Ovary (tissue), 10 donors: ENCODE measurements at places on chromosomes 4 and X. TPM values are rescaled to one million over a fixed set of nuclear protein-coding genes. Genes with fewer than 3 reads are reported as not detected.

Gene KLHL34
- 0.02 TPM for polyA plus RNA-seq

- H3K36me3 ChIP-seq = no peaks in the 10 kb centered on the region
- H3K4me3 ChIP-seq = peak overlapping the region; percentile 80
- peak overlapping the region; percentile 93 for H3K27ac ChIP-seq
Measured at GRCh38 chr4:151323667-151324066, 1.7 kb downstream of the SH3D19 start.

Gene PNMA6F
- not detected for polyA plus RNA-seq

Gene ART3
- polyA plus RNA-seq = 0.11 TPM

Gene NMU
- 0.28 TPM for polyA plus RNA-seq

- no peak overlapping the region for H3K4me3 ChIP-seq
- peak; percentile 76 for DNase-seq
- H3K27me3 ChIP-seq = no peaks in the 10 kb centered on the region
- H3K27ac ChIP-seq = no peak overlapping the region
Measured at GRCh38 chr4:140135529-140136088, 18.4 kb downstream of the MAML3 start.

Gene SRPX2
- polyA plus RNA-seq = 29.0 TPM

GRCh38 chr4:139978692-139979091 lies 175.3 kb downstream of the MAML3 start:
- H3K27ac ChIP-seq = no peak overlapping the region
- no peak overlapping the region for H3K4me3 ChIP-seq
- peaks cover 17% of the 10 kb centered on the region for H3K4me1 ChIP-seq
- no peak for DNase-seq
- H3K36me3 ChIP-seq = no peaks in the 10 kb centered on the region
- no peaks in the 10 kb centered on the region for H3K27me3 ChIP-seq

- no peaks in the 10 kb centered on the region for H3K4me1 ChIP-seq
- no peaks in the 10 kb centered on the region for H3K27me3 ChIP-seq
- H3K27ac ChIP-seq = no peak overlapping the region
- DNase-seq = no peak
Measured at GRCh38 chr4:137470806-137471205, 61.5 kb downstream of the PCDH18 start.

- H3K27me3 ChIP-seq = no peaks in the 10 kb centered on the region
- no peaks in the 10 kb centered on the region for H3K4me1 ChIP-seq
- H3K36me3 ChIP-seq = no peaks in the 10 kb centered on the region
- H3K4me3 ChIP-seq = no peak overlapping the region
Measured at GRCh38 chr4:133493776-133494175, 344.7 kb downstream of the PCDH10 start.
